ENCODE measurements at places on chromosomes 3 and 15.

GRCh38 chr15:42056934-42057798 lies 36.3 kb upstream of the PLA2G4E start:
- DNase-seq: peak; percentile 42

- no peak for DNase-seq
Measured at GRCh38 chr3:179852142-179852905, 184.4 kb downstream of the PEX5L start.

DNA sequence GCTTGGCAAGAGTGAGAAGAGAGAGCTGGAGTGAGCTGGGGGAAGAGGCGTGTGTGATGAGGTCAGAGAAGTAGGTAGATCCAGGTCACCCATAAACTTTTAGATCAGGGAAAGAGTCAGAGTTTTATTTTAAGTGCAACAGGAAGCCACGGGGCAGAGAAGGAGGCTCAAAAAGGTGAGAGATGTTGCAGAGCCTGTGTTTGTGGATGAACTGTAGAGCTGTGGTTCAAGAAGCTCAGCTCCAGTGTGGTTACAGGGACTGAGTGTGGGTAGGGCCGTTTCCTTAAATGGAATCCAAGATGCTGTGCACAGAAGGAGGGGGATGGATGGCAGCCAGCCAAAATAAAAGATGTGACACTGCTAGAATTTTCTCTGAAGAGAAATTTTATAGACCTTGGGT lies 337.2 kb downstream of the SATB1 start:
- no peak for DNase-seq

DNA sequence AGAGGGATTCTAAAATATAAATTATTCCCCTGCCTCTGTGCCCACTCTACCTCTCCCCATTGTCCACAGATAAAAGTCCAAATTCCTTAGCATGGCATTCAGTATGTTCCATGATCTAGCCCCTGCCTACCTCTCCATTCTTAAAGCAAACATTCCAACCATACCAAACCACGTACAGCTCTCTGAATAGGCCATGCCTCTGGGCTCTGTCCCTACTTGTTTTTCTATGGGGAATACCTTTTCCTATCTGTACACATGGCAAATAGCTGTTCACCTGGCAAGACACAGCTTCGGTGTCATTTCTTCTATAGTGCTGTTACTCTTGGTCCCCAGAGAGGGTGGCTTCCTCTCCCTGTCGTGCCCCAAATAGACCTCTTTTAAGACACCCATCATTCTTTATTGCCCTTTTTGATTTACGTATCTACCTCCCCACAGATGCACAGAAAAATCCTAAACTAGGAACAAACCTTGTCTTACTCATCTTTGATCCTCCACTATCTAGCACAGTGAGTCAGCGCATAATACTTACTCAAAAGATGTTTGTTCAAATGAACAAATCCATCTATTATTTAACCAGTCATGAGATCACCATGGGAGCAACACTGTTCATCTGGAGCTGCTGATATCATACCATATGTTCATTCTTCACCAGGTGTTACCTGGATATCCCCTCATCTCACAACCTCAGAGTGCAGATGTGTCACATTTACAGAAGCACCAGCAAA lies 329.8 kb downstream of the THSD4 start:
- DNase-seq: no peak

- DNase-seq: no peak
Measured at GRCh38 chr3:100538339-100538706, 45.9 kb downstream of the TMEM45A start.

DNA sequence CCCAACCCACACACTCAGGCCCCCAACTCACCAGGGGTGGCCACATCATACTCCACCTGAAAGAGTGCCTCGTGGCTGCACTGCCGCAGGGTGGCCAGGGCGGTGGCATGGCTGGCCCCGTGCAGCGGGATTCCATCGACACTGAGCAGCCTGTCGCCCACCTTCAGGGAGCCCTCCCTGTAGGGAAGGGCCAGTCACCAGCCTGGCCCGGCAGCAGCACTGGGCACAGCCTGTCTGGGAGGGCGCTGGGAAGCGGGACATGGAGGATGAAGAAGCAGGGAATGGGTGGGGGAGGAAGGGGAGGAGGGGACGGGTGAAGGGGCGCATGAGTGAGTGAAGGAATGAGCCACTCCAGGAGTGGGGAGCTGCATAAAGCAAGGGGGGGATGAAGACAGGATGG lies 18.5 kb downstream of the GRIP2 start:
- no peak for DNase-seq

GRCh38 chr3:79351699-79352098 lies 416.1 kb downstream of the ROBO1 start:
- no peak for DNase-seq

GRCh38 chr15:48365575-48365974 lies 34.3 kb downstream of the DUT start:
- DNase-seq: no peak

GRCh38 chr3:143135150-143135549 lies 15.6 kb downstream of the CHST2 start:
- no peak for DNase-seq

DNA sequence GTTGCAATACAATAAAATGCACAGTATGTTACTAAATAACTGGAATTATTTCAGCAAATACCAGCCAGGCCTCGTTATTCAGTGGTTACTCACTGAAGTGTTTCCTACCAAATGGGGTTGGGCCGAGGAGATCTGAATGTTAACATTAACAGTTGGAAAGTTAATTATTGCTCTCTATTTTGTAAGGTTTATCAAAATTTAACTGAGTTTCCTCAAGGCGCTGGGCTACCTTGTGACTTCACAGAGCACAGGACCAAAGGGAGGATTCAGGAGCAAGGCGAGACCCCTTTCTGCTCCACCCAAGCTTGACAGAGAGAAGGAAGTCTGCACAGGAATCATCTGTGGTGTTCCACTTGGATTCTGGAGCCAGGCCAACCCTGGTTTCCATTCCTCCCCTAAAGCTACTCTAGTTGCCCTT lies 21.6 kb downstream of the ADAMTS9 start:
- DNase-seq: peak; percentile 78

GRCh38 chr15:33066584-33066983 lies 127.9 kb downstream of the FMN1 start:
- no peak for DNase-seq

DNA sequence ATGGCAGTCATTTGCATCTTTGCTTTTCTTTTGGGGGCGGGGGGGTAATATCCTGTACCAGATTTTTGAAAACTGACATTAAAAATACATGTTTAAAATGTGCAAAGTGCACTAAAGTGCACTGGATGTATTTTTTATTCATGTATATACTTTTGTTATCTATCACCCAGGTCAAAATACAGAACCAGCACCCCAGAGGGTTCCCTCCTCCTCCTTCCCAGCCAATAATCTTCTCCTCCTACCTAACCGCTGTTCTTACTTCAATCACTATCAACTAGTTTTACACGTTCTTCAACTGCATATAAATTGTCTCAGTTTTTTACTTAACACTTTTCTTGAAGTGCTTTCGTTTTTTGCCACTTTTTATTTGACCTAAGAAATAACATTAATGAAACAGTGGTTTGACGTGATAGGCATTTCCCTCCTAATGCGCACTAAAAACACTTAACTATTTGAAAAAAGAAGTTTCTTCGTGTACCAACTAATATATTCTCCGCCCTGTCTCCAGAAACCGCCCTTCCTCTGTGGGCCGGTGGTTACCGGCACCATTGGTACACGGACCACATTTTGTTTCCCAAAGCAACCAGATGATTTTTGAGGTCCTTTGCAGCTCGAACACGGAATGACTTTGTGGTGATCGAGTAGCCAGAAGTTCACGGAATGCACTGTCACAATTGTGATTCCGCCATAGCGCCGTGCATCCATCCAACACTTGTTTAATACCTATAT lies 836 bp upstream of the AKAP13 start:
- DNase-seq: no peak

- DNase-seq: no peak
Measured at GRCh38 chr3:171374260-171374659, 85.9 kb downstream of the TNIK start.

DNA sequence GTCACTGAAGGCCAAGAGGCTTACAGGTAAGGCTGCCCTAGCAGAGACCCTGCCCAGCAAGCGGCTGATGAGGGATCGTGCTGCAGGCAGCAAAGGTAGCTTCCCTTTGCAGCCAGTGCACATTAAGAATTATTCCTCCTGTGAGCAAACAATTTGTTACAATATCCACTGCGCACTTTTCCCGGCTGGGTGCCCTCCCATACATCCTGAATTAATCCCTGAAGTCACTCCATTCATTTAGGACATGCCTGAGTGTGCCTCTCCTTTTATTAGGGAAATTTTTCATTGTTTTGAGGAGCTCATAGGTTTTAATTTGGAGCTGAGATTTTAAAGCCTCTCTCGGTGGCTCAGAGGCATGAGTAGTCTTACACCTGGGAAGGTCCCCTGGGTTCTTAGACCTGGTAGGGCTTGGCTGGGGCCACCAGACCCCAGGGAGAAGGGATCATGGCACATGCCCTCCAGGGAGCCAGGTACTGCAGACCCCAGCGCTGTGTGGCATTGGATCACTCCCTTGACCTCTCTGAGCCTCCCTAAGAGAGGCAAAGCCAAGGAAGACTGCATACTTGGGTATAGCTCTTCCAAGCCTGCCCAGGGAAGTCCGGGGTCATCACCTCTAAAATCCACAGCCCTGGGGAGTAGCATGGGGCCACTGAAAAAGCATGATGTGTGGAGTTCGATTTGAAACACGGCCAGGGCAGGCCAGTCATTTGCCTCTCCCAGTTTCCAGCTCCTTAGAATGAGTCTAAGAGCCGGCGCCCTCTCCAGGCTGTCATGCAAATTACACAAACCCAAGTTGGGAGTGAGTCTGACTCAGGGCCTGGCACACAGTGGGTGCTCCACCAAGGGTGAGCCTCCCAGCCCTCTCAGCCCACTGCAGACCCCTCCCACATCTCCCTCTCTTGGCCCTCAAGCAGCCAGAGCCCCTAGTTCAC lies 151.9 kb upstream of the LINGO1 start:
- no peak for DNase-seq

DNA sequence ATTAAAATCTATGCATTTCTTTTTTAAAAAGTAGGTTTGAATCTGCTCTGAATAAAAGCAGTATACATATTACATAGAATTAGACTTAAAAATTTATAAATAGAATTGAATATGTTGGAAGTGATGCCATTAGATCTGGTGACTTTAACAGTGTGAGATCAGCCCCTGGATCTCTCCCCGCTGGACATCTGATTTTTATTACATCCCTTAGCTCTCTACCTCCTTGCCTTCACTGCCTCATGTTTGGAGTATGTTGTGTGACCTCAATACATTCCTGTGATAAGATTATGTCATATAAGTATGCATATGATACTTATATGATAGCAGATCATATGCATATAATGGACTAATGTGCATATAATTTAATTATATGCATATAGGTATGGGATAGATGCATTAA lies 643.4 kb upstream of the NR2F2 start:
- no peak for DNase-seq

DNA sequence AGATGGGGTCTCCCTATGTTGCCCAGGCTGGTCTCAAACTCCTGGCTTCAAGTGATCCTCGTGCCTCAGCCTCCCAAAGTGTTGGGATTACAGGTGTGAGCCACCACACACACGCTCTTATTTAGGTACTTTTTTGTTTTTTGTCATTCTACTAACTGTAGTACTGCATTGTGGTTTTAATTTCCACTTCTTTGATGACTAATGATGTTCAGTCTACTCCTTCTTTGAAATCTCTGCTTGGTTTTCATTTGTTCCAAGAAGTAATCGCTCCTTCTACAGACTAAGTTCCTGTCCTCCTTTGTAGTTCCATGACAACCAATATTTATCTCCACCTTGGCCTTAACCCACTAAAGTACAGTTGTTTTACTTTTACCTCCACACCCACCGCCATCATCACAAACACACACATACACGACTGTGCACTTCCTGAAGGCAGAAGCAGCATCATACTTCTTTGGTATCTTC lies 529 bp upstream of the DLEC1 start:
- DNase-seq: no peak

DNA sequence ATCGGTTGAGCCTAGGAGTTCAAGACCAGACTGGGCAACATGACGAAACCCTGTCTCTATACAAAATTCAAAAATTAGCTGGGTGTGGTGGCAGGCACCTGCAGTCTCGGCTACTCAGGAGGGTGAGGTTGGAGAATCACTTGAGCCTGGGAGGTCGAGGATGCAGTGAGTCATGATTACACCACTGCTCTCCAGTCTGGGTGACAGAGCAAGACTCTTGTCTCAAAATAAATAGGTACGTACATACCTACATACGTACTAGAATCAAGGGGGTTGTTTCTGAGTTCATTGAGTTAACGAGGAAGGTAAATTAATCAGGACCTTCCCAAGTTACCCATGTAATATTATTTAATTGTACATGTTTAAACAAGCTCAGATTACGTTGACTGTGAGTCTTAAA lies 97.5 kb downstream of the CHL1 start:
- DNase-seq: peak; percentile 39

- DNase-seq: peak; percentile 37
Measured at GRCh38 chr15:62306851-62307504, 141.9 kb upstream of the C2CD4B start.

GRCh38 chr3:23288286-23288685 lies 85.2 kb downstream of the UBE2E2 start:
- no peak for DNase-seq

Data from DMS79 treated with DMSO at 0.1 percent for 48 hours (cell line).